ENCODE measurements at places on chromosomes 4 and X. TPM values are rescaled to one million over a fixed set of nuclear protein-coding genes. Genes with fewer than 3 reads are reported as not detected.

Gene TRIM75
- not detected for polyA plus RNA-seq

Gene GYPE
- polyA plus RNA-seq: 3.6 TPM

Gene HELT
- polyA plus RNA-seq: not detected

Gene PNMA5
- not detected for polyA plus RNA-seq

Gene FAM114A1
- not detected for polyA plus RNA-seq

Gene SYN1
- 0.58 TPM for polyA plus RNA-seq

Gene GSX2
- polyA plus RNA-seq: not detected

Gene DNAAF6
- not detected for polyA plus RNA-seq

Gene CORIN
- not detected for polyA plus RNA-seq

Gene SLC9B1
- polyA plus RNA-seq: 3.4 TPM

Gene LEF1
- 637 TPM for polyA plus RNA-seq

Gene AFM
- polyA plus RNA-seq: not detected

Gene VCX2
- polyA plus RNA-seq: not detected

Gene STAP1
- 9.7 TPM for polyA plus RNA-seq

Gene CXCL6
- polyA plus RNA-seq: not detected

Gene CFI
- not detected for polyA plus RNA-seq

Gene PAGE2
- not detected for polyA plus RNA-seq

Gene EGF
- not detected for polyA plus RNA-seq

Gene XAGE1A
- not detected for polyA plus RNA-seq

Gene PCDH19
- not detected for polyA plus RNA-seq

Gene YIPF6
- polyA plus RNA-seq: 17.7 TPM
